ENCODE measurements at places on chromosomes 4 and X.

- no peak for DNase-seq
These were observed 171.5 kb upstream of the DIPK2B start for GRCh38 chrX:45372151-45372550.

GRCh38 chrX:112270991-112271390 lies 188.4 kb upstream of the TRPC5 start:
- DNase-seq = no peak

DNA sequence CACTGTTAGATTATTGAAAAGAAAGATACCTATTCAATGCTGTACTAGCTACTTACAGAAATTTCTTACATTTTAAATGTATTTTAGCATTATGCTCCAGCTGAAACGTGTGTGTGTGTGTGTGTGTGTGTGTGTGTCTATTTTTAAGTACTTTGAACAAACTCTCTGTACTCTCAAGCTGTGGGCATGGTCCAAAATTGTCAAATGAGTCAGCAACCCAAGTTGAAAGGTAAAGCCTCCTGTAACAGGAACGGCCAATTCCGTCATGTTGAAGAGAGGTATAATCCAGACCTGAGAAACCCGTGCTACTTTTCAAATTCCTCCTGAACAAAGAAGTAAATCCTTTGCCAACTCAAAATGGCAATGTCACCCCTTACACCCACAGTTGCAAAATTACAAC lies 20.5 kb downstream of the MAOB start:
- DNase-seq = no peak

- no peak for DNase-seq
These were observed 1.5 kb downstream of the MRFAP1 start for GRCh38 chr4:6641971-6642320.

DNA sequence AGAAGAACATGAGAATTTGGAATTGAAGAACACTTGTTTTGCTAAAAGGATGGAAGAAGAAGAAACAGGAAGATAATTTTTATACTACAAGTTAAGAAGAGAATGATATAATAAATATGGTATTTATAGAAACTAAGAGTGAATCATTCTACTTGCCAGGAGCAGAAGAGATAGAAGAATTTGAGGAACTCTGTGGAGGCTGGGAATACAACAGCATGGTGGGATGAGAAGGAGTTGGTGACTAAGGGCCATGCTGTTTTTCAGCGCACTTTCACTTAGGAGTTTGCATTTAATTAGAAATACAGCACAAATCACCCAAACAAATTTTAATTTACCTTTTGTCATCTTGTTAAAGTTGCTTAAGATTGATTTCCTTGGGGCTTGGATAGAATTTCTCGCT lies 20.5 kb downstream of the HADH start:
- no peak for DNase-seq

DNA sequence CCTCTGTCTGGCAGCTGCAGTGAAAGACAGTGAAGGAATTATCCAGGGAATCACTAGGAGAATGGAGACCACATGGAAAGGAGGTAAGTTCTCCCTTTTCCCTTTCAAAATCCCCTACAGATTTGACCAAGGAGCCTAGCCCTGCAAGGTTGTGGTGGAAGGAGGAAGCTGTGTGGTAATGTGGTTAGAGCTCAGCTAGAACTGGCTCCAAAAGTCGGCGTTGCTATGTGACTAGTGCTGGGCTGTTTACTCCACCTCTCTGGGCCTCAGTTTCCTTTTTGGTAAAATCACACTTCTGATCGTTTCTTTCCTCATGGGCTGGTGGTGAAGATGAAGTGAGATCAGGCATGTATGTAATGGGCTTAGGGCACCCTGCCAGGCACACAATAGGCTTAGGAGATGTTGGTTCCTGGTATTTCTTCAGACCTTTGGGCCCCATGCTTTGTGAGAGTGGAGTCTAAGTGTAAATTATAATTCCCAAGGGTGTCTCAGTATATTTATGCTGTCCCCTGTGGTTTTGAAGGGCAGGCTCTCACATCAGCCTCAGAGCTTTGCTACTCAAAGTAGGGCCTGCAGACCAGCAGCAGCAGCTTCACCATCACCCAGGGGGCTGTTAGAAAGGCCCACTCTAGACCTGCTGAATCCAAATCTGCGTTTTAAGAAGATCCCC lies 183.7 kb upstream of the BCOR start:
- no peak for DNase-seq

- DNase-seq = no peak
These were observed 103.5 kb downstream of the IRF2 start for GRCh38 chr4:184370711-184371389.

GRCh38 chr4:182904211-182904761 lies 12.9 kb downstream of the DCTD start:
- no peak for DNase-seq

DNA sequence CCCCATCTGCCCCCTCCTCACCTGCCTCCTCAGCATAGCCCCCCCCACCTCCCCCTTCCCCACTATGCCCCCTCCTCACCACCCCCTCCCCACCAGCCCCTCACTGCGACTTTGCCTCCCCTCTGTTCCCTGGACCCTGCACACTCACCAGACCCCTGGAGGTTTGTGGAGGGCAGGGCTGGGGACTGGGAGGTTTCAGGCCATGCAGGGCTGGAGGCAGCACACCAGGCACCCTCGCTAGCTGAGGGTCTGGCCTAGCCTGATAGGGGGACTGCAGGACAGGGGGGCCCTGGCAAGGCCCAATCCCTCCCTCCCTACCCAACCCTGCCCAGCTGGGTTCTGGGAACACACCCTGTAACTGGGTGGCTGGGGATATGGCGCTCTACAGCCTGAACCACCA lies 28.0 kb downstream of the TACC3 start:
- DNase-seq = no peak

DNA sequence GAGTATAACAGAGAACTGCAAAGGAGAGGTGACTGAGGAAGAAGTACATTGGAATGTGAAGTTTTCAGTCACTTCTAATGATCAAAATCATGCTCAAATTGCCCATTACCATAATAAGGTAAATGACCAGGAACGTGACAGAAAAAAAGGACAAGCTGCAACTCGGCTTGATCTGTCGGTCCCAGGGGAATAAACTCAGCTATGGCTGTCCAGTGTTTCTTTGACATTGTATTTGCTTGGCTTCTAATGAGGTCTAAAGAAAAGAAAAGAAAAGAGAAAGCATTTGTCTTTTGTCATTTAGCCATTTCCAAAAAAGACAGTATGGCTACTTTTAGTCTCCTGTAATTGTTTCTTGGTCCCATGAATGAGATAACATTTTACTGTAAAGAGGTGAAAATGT lies 25.2 kb downstream of the PHOX2B start:
- DNase-seq = no peak

DNA sequence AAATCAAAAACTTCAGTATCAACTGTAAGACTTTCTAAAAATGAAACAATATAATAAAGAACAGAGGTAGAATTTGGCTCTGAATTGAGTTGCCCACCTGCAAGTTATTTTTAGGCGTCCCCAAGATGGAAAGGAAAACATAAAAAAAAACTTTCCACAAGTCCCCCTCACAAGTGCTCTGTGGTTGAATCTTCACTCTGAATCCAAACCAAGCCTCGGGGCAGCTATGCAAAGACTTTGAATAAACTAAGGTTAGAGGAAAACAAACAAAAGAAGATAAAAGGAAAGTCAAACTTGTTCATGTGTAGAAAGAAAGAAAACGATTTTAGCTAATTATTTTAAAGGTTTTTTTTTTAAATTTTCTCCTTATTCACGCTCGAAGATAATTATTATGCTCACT lies 372.4 kb upstream of the SLIT2 start:
- no peak for DNase-seq

DNA sequence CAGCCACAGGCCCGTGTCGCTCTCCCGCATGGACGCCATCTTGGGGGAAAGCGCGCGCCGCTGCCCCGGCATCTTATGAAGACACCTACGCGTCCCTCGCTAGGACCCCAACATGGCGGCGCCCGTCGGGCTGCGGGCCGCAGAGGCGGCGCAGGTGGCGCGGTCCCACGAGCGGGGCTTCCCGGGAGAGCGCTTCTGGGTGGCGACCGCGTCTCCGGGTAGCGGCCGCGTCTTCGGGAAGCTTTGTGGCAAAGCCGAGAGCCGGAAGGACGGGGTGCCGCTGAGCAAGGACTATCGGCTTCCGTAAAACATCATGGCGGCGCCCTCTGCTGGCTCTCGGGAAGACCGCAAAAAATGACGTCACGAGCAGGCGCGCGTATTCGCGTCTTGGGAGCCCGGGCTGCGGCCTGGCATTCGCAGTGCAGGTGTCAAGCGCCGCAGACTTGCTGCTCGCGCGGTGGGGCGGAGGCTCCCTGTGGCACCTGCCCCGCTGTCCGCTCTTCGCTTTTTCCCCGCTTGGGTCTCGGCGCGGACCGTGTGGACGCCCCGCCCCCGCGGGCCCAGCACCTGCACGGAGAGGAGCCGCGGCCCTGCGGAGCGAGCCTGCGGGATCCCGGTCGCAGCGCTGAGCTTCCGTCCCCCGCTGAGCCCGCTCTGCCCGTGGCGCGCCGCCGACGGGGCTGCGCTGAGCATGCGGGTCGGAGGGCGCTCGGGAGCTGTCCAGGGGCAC lies at the start of gene NELFA:
Gene NELFA (minus strand): TSS at position 54 of the 730 bp plus-strand sequence. CDS start 15 bp downstream, at position 39.
- DNase-seq = peak; percentile 96

DNA sequence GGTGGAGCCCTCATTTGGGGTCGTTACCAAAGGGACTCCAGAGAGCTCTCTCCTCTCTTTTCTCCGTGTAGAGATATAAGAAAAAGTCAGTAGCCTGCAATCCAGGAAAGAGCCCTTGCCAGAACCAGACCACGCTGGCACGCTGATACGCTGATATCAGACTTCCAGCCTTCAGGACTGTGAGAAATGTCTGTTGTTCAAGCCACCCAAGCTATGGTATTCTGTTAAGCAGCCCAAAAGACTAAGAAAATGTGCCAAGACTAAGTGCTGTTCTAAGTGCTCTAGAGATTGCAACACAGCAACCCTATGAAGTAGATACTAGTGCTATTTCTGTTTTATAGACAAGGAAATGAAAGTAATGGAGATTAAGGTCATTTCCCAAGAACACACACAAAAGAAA lies 205.7 kb downstream of the CAMK2D start:
- no peak for DNase-seq

- no peak for DNase-seq
These were observed 179.6 kb upstream of the SPRY1 start for GRCh38 chr4:123216946-123217345.

DNA sequence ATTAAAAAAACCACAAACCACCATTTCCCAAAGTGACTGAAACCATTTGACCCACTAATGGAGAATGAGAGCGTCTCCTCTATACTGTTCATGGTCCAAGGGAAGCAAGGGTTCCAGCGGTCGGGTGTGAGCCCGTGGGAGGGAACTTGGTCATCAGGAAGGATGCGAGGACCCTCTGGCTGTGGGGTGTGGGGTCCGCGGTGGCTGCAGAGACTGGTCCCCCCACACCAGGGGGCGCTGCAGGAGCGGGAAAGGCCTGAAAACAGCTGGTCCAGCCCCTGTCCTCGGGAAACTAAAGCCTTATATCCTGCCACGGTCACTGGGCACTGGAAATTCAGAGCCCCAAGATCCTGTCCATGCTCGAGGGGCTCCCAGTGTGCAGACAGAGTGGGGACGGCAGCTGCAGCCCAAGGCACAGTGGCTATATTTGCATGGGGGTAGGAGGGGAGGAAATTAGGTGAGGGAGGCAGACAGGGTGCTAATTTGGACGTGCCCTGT lies 4.3 kb downstream of the BLOC1S4 start:
- DNase-seq = peak; percentile 70

Data from cerebellar cortex (tissue), 1 donor.